ENCODE measurements at places on chromosomes 4 and X. TPM values are rescaled to one million over a fixed set of nuclear protein-coding genes. Genes with fewer than 3 reads are reported as not detected.

The SSX3 gene
- not detected for total RNA-seq

The TBCK gene
- total RNA-seq: 50.0 TPM

The PDE5A gene
- total RNA-seq: 29.4 TPM

The MAGEA12 gene
- total RNA-seq: not detected

The VCX3A gene
- not detected for total RNA-seq

The NXT2 gene
- 8.1 TPM for total RNA-seq

The VCX3B gene
- 0.38 TPM for total RNA-seq

The ADH7 gene
- total RNA-seq: not detected

DNA sequence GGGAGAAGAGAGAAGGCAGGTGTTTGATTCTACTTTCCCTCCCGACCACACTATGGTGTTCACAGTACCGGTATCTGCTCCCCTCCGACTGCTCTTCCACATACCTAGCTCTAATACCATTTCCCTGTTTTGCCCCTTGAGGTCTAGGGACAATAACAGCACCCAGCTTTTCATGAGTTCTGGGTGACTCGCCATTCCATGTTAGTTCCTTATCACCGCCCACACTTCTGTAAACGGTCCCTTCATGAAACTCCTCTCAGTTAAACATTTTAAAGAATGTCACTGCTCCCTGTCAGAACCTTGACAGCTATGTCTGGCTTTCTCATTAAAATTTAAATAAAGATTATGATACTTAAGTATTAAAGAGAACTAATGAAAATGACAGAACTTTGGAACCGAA, 136.7 kb downstream of the ADAMTS3 start:
- no peaks in the 10 kb centered on the region for H3K27me3 ChIP-seq

- no peak for DNase-seq
- no peak overlapping the region for H3K4me3 ChIP-seq
- peaks cover 13% of the 10 kb centered on the region for H3K36me3 ChIP-seq
- H3K4me1 ChIP-seq: no peaks in the 10 kb centered on the region
- H3K27me3 ChIP-seq: peaks cover 9% of the 10 kb centered on the region
These were observed 79.8 kb downstream of the NYX start for GRCh38 chrX:41526925-41527324.

GRCh38 chr4:69656653-69657158, 3.7 kb upstream of the UGT2A1 start:
- no peaks in the 10 kb centered on the region for H3K4me1 ChIP-seq
- H3K27me3 ChIP-seq: no peaks in the 10 kb centered on the region
- no peak for DNase-seq

- no peaks in the 10 kb centered on the region for H3K4me1 ChIP-seq
- DNase-seq: no peak
- H3K27me3 ChIP-seq: no peaks in the 10 kb centered on the region
- no peak overlapping the region for H3K4me3 ChIP-seq
- H3K27ac ChIP-seq: no peak overlapping the region
These were observed 682.3 kb downstream of the ADGRL3 start for GRCh38 chr4:61882381-61882780.

DNA sequence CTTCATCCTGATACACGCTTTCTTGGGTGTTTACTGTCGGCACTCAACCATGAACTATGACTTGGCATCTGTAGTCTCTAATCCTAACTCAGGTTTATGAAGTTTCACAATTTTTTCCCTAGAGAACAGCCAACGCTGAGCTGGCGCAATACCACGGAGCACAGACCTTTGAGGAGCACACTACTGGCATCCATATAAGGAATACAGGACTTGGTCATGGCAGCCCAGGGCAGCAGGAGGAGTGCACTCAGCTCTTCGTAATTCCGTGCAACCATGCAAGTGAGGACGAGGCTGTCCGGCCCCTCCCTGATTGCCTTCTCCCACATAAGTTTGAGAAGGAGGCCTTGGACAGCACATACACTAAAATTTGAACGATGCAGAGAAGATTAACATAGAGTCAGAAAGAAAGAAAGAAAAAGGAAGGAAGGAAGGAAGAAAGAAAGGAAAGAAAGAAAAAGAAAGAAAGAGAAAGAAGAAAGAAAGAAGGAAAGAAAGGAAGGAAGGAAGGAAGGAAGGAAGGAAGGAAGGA, 41.0 kb upstream of the PDLIM5 start:
- no peak for DNase-seq
- no peaks in the 10 kb centered on the region for H3K4me1 ChIP-seq
- no peaks in the 10 kb centered on the region for H3K36me3 ChIP-seq
- no peak overlapping the region for H3K4me3 ChIP-seq
- peak overlapping the region; percentile 80 for H3K27ac ChIP-seq

GRCh38 chr4:81421346-81422218, 50.1 kb downstream of the RASGEF1B start:
- H3K27me3 ChIP-seq: no peaks in the 10 kb centered on the region
- no peak for DNase-seq
- H3K4me3 ChIP-seq: no peak overlapping the region
- H3K36me3 ChIP-seq: no peaks in the 10 kb centered on the region
- no peaks in the 10 kb centered on the region for H3K4me1 ChIP-seq

GRCh38 chr4:125104616-125105015, 210.1 kb upstream of the FAT4 start:
- no peak for DNase-seq
- no peaks in the 10 kb centered on the region for H3K36me3 ChIP-seq
- no peaks in the 10 kb centered on the region for H3K4me1 ChIP-seq

DNA sequence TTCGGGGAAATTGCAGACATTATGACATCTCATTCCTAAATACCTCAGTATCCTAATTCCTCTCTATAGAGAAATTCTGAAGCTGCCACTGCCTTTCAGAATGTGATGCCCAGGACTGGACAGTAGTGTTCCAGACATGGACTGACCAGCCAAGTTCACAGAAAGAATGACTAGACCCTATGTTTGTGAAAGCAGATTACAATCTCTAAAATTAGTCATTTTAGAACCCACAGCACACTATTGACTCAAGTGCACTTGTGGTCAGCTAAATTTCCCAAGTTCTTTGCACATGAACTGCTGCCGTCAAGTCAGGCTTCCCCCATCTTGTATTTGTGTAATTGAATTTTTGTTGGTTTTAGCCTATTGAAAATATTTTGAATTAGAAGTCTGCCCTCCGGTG, 81.0 kb upstream of the ESX1 start:
- H3K4me1 ChIP-seq: no peaks in the 10 kb centered on the region
- no peaks in the 10 kb centered on the region for H3K36me3 ChIP-seq
- no peak for DNase-seq
- no peaks in the 10 kb centered on the region for H3K27me3 ChIP-seq
- no peak overlapping the region for H3K27ac ChIP-seq

DNA sequence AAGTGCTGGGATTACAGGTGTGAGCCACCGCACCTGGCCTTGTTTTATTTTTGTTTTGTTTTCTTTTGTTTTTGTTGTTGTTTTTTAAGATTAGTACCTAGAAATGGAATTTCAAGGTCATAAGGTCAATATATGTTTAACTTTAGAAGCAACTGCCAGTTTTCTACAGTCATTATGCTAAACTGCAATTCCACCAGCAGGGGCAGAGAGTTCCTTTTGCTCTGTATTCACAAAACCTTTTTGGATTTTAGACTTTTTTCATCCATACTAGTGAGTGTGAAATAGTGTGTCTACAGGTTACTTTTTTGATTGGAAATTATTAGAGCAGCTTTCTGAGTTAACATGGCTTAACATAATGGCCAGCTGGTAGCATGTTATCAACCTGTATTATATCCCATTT, 580.6 kb downstream of the TRIML1 start:
- H3K36me3 ChIP-seq: no peaks in the 10 kb centered on the region

GRCh38 chr4:2820216-2820982, 23.2 kb upstream of the ADD1 start:
- peaks cover 14% of the 10 kb centered on the region for H3K36me3 ChIP-seq
- H3K4me3 ChIP-seq: no peak overlapping the region
- H3K4me1 ChIP-seq: peaks cover 3% of the 10 kb centered on the region
- H3K27me3 ChIP-seq: no peaks in the 10 kb centered on the region
- DNase-seq: no peak
- H3K27ac ChIP-seq: no peak overlapping the region

GRCh38 chrX:71547339-71547738, 14.4 kb downstream of the OGT start:
- H3K4me3 ChIP-seq: no peak overlapping the region
- H3K27ac ChIP-seq: no peak overlapping the region
- peaks cover 8% of the 10 kb centered on the region for H3K4me1 ChIP-seq
- H3K36me3 ChIP-seq: peaks cover 2% of the 10 kb centered on the region

DNA sequence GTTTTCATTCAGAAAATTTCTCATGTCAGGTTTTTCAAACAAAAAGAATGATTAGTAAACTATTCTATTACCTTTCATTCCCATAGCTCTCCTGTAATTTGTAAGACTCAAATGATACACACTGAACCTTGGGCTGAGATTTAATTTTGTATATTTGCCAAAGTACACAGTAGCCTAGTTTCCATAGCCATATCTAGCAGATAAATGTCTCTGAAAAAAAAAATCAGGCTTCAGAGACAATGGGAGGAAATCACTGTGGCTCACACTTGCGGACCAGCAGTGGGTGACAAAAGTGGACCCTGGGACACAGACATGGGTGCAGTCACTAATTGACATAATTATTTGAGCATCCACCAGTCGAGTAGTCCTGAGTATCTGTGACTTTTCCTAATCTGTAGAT, 46.6 kb downstream of the MAOA start:
- peaks cover 2% of the 10 kb centered on the region for H3K27me3 ChIP-seq
- H3K4me1 ChIP-seq: no peaks in the 10 kb centered on the region
- H3K36me3 ChIP-seq: no peaks in the 10 kb centered on the region
- no peak for DNase-seq
- H3K27ac ChIP-seq: no peak overlapping the region
- H3K4me3 ChIP-seq: no peak overlapping the region

GRCh38 chr4:90328558-90328957, 201.4 kb downstream of the CCSER1 start:
- no peak overlapping the region for H3K4me3 ChIP-seq
- H3K4me1 ChIP-seq: no peaks in the 10 kb centered on the region
- no peak for DNase-seq
- no peaks in the 10 kb centered on the region for H3K27me3 ChIP-seq
- H3K27ac ChIP-seq: no peak overlapping the region

- no peaks in the 10 kb centered on the region for H3K4me1 ChIP-seq
- no peak overlapping the region for H3K4me3 ChIP-seq
- H3K36me3 ChIP-seq: no peaks in the 10 kb centered on the region
- DNase-seq: no peak
- H3K27ac ChIP-seq: no peak overlapping the region
- H3K27me3 ChIP-seq: no peaks in the 10 kb centered on the region
These were observed 267.2 kb downstream of the MAPK10 start for GRCh38 chr4:86092684-86093083.

- H3K4me3 ChIP-seq: no peak overlapping the region
- no peak for DNase-seq
- peaks cover 4% of the 10 kb centered on the region for H3K4me1 ChIP-seq
- H3K27me3 ChIP-seq: no peaks in the 10 kb centered on the region
- no peaks in the 10 kb centered on the region for H3K36me3 ChIP-seq
These were observed 104.1 kb downstream of the ATXN3L start for GRCh38 chrX:13215729-13216128.

DNA sequence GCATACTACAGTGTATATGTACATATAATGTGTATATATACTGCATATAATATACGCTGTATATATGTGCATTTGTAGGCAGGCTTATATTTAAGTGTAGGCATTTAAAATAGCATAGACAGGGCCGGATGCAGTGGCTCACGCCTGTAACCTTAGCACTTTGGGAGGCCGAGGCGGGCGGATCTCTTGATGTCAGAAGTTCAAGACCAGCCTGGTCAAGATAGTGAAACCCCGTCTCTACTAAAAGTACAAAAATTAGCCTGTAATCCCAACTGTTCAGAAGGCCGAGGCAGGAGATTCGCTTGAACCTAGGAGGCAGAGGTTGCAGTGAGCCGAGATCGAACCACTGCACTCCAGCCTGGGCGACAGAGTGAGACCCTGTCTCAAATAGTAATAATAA, 78.4 kb downstream of the JAKMIP1 start:
- H3K4me3 ChIP-seq: no peak overlapping the region
- no peaks in the 10 kb centered on the region for H3K4me1 ChIP-seq
- no peaks in the 10 kb centered on the region for H3K36me3 ChIP-seq
- no peak overlapping the region for H3K27ac ChIP-seq

GRCh38 chr4:172942840-172943239, 225.8 kb upstream of the GALNT7 start:
- no peaks in the 10 kb centered on the region for H3K4me1 ChIP-seq
- no peak for DNase-seq
- no peaks in the 10 kb centered on the region for H3K36me3 ChIP-seq
- H3K4me3 ChIP-seq: no peak overlapping the region

DNA sequence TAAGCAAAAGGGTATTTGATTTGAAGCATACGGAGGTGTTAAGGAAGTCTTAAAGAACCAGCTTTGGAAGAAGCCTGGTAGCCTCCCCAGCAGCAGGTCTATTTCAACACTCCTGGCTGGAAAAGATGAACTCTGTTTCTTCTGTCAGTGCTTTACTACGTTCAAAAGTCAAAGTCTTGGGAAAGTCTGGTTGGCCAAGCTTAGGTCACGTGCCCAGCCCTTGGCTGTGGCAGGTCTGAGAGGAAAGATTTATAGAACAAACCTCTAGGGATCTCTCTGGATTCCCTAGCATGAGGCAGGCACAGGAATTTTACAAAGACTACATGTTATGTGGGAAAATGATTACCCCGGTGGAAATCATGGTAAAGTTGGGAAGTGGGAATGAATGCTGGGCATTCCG, 8.6 kb upstream of the ARHGAP10 start:
- H3K27me3 ChIP-seq: no peaks in the 10 kb centered on the region
- H3K27ac ChIP-seq: no peak overlapping the region
- H3K36me3 ChIP-seq: no peaks in the 10 kb centered on the region
- H3K4me3 ChIP-seq: no peak overlapping the region
- no peaks in the 10 kb centered on the region for H3K4me1 ChIP-seq

DNA sequence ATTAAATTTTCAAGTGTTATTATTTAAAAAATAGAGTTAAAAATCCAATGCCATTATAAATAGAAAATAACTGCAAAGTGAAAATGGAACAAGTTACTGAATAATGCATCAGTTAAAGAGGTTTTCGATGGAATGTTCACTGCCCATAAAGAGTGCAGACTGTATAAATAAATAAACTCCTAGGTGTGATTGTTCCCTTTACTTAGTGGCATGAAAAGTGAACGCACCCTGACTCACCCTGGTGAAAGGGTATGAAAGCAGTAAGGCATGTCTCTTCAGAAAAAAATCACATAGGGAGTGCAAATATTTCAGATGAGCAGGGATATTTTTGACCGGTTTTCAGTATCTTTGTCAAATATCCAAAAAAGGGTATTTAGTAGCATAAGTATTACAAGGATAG, 387.8 kb downstream of the DCAF12L2 start:
- no peak for DNase-seq
- no peaks in the 10 kb centered on the region for H3K36me3 ChIP-seq
- no peaks in the 10 kb centered on the region for H3K4me1 ChIP-seq
- no peak overlapping the region for H3K27ac ChIP-seq

GRCh38 chr4:98204236-98204553, 57.0 kb upstream of the RAP1GDS1 start:
- no peak overlapping the region for H3K4me3 ChIP-seq
- no peak for DNase-seq
- H3K27me3 ChIP-seq: no peaks in the 10 kb centered on the region
- peaks cover 2% of the 10 kb centered on the region for H3K4me1 ChIP-seq
- H3K36me3 ChIP-seq: no peaks in the 10 kb centered on the region

- no peaks in the 10 kb centered on the region for H3K4me1 ChIP-seq
- H3K4me3 ChIP-seq: no peak overlapping the region
- no peak overlapping the region for H3K27ac ChIP-seq
- H3K27me3 ChIP-seq: no peaks in the 10 kb centered on the region
- no peak for DNase-seq
- H3K36me3 ChIP-seq: no peaks in the 10 kb centered on the region
These were observed 51.2 kb downstream of the TIGD2 start for GRCh38 chr4:89162496-89162895.

- no peak overlapping the region for H3K27ac ChIP-seq
- H3K27me3 ChIP-seq: no peaks in the 10 kb centered on the region
- no peak overlapping the region for H3K4me3 ChIP-seq
These were observed 310.0 kb downstream of the PDHA2 start for GRCh38 chr4:96149894-96150293.

Data from kidney (tissue), 22 donors.